Right renal cortex interstitium (tissue), 3 donors: ENCODE measurements at places on chromosomes 7 and 10.

DNA sequence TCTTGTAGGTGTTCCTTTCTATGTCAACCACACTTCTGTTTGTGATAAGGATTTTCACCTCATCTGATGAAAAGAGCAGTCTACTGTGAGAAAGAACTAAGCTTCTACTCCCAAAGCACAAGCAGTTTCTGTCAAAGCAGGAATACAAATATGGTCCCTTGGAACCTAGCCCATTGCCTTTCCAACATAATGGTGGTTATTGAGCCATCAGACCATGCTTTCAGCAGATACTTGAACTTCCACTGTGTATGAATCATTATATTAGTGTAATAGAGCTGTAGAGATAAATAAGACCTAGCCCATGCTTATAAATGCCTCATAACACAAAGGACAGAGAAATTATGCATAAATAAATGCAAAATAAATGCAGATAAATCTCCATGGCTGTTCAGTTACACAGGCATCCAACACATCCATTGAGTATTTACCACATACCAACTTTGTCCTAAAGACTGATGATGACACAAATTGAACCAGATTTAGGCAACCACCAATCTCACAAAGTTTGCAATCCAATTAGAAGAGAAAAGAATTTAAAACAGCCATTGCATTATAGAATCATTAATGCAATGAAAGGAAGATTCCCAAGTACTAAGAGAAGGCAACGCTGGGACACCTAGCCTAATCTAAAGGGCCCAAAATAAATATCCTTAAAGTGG is 729.4 kb upstream of the C7orf33 start:
- DNase-seq, result no peak

DNA sequence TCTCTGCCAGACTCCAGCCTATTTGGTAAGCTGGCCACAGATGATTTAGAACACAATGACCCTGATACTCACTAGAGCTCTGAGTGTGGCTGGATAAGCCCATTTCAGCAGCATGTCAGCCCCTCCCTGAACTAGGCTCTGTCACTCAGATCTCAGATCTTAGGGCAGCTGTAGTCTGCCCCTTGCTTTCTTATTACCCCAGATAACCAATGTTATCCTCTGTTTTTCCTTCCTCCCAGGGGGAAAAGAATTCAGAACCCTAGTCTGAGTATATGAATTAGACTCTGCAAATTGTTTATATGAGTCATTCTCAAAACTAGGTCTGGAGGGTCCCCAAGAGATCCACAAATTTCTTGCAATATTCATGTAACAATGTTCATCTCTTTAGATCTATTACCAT is 286.2 kb downstream of the KCNMA1 start:
- DNase-seq, result no peak

- no peak for DNase-seq
These were observed 7.6 kb downstream of the HERC4 start for GRCh38 chr10:68067508-68067907.

GRCh38 chr10:2893158-2893845 is 174.0 kb upstream of the PFKP start:
- no peak for DNase-seq

DNA sequence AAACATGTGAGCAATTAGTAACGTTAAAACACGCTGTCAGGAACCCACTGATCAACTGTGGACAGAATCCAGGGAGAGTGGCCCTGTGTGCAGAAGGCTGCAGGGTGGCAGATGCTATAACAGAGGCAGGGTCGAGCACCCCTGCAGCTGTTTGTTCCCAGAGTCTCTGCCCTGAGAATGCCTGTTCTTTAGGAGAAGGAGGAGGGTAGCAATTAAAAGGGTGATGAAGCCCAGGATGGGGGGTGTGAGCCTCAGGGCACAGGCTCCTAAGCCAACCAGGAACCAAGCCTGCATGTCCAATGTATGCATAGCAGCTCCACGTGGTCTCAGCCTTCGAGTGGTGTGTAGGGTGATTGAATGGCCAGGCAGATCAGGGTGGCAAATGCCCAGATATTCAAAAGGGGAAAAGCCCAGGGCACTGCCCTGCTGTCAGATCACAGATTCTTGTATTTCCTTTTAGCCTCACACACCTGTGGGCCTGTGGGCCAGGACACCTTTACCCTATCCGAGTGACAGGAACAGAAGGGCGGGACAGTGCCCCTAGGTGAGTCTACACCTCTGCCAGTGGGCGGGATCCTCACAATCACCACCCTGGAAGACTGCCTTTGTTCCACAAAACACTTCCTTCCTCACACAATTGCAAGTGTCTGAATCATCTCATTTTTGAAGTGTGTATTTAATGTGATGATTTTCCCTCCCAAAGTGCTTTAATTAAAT is 7.3 kb downstream of the WDFY4 start:
- DNase-seq, result no peak

DNA sequence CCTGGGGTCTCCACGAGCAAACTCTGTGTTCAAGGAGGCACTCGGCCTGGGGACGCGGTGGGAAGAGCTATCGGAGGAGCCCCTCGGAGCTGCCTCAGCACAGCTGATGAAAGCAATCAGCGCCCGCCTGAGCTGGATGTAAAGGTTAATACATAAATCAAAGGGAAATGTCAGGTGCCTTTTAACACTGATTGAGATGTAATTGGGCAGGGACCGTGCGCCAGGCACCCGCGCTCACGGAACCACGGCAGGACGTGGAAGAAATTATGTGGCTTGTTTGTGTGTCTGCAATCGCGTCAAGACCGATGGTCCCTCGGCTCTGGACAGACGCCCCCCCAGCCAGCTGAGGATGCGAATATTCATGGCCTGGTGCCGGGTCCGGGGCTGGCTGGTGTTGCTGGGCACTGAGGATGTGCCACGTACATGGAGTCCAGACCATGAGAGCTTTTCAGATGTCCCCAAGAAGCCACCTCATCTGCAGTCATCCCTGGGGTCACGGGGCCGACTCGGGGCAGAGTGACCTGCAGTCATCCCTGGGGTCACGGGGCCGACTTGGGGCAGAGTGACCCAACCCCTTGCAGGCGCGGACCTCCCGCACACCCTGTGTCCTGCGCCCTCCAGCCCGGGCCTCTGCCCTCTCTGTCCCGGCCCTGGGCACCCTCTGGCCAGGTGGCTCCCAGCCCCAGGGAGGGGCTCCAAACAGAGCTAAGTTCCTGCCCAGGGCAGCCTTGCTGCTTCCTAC is 15.6 kb downstream of the FOXL3 start:
- DNase-seq, result no peak

- no peak for DNase-seq
These were observed 22.1 kb downstream of the POLL start for GRCh38 chr10:101565936-101566332.

GRCh38 chr10:73244866-73245477 is 2.1 kb downstream of the DNAJC9 start:
- DNase-seq, result no peak

DNA sequence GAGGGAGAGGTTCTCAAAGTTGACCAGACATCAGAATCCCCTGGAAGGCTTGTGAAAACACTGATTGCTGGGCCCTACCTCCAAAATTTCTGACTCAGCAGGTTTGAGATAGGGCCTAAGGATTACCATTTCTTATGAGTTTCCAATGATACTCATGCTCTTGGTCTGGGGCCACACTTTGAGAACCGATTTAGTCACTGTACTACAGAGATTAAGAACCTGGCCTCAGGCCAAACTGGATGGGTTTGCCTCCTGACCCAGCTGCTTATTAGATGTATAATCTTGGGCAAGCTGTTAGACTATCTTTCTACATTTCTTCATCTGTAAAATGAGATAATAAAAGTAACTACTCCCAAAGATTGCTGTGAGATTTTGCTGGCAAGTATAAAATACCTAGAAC is 77.1 kb upstream of the SCIN start:
- DNase-seq, result no peak
